Activated T-cell treated with anti-CD3 and anti-CD28 coated beads for 1 hour (primary cell): ENCODE measurements at places on chromosomes 1 and 21.
A peak's percentile ranks its signal among the peaks of the same experiment; 100 is the strongest.

DNA sequence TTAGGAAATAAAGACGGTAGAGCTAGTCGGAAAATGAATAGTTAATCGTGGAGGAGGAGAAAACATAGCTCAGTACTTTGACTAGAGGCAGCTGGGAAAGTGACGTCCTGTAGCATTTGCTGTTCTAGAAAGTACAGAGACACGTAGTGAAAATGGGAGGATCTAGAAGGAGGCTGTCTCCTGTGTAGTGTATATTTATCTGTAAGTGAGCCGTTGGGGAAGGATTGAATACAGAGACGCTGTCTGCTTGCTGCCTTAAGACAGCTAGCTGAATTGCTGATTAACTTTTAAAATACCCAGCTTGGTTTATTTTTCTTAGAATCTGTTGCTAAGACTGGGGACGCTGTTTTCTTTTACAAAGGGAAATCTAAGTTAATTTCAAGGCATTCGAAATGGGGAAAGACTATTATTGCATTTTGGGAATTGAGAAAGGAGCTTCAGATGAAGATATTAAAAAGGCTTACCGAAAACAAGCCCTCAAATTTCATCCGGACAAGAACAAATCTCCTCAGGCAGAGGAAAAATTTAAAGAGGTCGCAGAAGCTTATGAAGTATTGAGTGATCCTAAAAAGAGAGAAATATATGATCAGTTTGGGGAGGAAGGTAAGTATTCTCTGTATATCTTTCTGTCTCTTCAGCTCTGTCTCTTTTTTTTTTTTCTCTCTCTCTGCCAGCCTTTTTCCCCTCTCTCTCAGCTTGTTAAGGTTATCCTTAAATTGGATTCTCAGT, at the start of gene DNAJB4:
TSS of gene DNAJB4 (plus strand) at position 221 of the 729 bp plus-strand sequence. CDS start at position 393, 172 bp downstream.
- DNase-seq, result peak; percentile 17

DNA sequence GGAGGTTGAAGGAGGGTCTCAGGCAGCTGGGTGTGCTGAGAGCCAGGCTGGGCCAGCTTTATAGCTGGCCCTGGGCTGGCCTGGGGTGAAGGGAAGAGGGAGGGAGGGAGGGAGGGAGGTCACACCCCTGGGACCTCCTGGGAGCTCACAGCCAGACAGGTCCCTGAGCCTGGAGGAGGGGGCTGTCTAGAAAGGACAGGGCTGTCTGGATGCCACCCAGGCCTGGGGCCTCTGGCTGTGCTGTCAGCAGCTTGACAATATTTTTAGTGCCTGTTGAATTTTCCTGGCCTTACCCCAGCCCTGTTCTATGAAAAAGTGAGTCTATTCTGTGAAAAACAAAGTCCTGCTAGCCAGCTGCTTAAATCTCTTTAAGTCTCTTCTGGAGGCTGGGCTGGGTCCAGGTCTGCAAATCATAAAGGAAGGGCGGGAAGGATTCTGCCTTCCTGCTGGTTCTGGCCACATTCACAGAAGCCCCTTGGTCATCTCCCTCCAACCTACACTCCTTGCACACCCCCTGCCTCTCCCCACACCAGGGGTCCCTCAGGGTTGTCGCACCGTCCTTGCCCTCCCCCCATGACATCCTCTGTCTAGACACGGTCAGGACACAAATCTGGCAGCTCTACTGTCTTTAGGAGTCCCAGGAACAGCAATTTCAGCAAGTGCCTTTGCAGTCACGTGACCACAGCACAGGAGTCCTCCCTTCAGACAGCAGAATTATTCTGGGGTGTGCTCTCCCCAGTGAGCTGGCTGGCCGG, at the start of gene LEFTY2:
TSS of gene LEFTY2 (minus strand) at position 34 of the 755 bp plus-strand sequence. CDS start 80 bp downstream, outside the sequence.
- no peak for DNase-seq

GRCh38 chr1:47935856-47936255, 61.3 kb downstream of the TRABD2B start:
- no peak for DNase-seq

DNA sequence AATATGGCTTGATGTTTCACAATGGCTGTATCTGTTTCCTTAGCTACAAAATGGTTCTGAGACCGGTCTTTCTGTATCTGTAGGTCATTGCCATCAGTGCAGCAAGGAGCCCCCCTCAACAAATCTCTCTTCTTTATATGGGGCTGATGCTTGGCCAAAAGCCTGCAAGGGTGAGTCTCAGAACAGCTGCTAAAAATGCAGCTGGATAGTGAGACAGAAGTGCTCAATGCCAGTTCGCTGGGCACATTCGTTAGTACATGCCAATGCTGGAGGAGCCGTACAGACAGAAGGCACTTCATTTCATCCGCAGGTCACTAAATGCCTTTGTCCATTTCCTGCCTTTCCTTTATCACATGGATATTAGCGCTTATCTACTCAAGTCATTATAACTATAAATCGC, 67.3 kb downstream of the RUNX1 start:
- DNase-seq, result no peak

GRCh38 chr21:30994932-30995331, 43.3 kb downstream of the KRTAP19-8 start:
- no peak for DNase-seq

GRCh38 chr1:228043281-228043848, 36.6 kb downstream of the WNT3A start:
- no peak for DNase-seq

- no peak for DNase-seq
These were observed 3.1 kb upstream of the MMP23B start for GRCh38 chr1:1628754-1629429.

DNA sequence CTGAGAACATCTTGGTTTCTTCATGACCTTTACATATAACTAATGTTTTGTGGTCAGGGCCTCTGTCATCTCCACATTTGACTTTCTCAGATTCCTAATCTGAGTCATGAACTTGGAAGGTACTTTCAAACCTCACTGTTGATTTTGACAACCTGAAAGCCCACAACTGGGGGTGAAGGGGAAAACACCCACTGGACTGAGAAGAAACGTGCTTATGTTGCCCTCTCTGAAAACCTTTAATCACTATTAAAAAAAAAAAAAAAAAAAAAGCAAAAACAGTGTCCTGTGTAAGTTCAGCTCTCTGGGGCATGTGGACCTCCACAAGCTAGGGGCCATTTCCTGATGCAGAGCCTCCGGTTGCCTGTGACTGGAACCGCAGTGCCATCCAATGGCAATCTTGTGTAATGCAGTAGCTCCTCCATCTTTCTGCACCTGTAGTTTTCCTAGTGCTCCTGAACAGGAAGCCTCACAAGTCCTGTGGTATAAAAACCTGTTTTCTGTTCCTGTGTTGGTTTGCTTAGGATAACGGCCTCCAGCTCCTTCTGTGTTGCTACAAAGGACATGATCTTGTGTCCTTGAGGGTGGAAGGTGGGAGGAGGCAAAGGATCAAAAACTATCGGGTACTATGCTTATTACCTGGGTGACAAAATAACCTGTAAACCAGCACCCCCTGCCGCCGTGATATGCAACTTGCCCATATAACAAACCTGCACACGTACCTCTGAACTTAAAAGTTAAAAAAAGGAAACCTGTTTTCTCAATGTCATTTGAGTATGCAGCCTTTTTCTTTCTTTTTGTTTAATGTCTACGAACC, 124.5 kb downstream of the ZNF648 start:
- no peak for DNase-seq

- no peak for DNase-seq
These were observed 57.7 kb downstream of the HNRNPR start for GRCh38 chr1:23286401-23286800.

- no peak for DNase-seq
These were observed 47.8 kb upstream of the PBX1 start for GRCh38 chr1:164511001-164511705.

DNA sequence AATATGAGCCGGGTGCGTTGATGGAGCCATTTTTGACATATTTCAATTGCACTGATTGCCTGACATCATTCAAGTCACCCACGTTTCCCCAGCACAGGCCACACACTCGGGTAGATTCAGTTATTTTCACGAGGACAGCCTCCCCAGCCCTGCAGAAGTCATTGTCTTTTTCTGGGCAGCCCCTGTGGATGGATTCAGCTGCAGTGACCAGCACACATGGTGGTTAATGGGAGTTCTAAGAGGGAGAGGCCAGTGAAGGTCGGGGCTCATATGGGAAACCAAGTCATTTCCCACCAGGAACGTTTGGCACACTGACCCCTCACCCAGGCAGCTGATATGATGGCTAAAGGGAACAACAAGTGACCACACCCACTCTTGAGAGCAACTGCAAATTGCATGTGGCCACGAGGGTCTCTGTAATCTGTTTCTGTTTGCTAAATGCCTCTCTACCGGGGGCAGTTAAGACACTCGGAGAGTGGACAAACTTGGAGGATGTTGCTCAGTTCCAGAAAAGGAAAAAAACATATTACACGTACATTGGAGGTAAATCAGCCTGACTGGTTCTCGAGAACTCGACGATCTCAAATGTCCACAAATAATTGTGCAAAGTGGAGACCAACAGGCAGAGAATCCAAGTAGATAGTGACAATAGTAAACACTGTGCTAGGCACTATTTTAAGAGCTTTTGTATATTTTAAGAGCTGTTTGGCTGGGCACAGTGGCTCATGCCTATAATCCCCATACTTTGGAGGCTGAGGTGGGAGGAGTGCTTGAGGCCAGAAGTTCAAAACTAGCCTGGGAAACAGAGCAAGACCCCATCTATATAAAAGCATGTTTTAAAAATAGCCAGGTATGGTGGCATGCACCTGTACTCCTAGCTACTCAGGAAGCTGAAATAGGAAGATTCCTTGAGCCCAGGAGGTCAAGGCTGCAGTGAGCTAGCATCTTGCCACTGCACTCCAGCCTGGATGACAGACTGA, 167.2 kb upstream of the IRF2BP2 start:
- no peak for DNase-seq

DNA sequence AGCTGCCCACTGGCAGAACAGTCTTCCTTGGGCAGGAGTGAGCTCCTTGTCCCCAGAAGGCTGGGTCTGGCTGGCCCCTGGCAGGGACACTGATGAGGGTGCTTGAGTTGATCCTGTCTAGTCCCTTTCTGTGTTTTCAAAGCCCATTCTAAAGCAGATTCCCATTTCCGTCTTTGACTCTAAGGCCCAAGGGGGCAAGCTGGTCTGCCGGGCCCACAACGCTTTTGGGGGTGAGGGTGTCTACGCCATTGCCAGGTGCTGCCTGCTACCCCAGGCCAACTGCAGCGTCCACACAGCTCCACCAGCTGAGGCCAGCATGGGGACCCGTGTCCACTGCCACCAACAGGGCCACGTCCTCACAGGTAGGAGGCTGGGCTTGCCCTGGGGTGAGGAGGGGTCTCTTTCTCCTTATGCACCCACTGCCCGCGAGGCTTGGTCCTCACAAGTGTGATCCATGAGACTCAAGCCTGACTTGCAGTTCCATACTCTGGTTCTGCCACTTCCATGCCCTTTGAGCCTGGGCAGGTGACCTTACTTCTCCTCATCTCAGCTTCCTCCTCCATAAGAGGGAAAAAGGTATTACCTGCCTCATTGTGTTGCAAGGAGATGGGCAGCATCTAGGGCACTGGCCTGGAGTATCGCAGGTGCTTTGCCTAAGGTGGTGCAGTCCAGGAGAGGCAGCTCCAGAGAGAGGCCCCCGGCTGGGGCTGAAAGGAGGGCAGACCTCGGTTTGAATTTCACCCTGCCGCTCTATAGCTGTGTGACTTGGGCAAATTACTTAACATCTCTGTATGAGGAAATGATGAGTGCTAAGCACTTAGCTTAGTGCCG, 20.2 kb downstream of the PCSK9 start:
- DNase-seq, result no peak

DNA sequence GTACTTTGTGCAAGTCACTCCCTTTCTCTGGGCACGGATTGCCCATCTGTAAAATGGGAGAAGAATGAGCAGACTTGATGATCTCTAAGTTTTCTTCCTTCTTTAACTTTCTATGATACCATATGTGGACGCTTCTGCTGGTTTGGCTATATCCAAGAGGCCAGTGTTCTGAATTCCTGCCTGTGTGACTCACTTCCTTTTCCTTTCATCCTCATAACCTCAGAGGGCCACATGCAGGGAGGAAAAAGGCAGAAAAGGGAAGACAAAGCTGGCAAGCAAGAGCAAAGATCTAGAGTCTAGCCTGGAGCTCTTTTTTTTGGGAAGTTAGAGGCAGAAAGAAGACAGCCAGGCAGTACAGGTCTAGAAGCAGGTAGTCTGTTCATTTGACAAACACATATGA, 151.2 kb downstream of the OMA1 start:
- DNase-seq, result no peak

GRCh38 chr1:93164816-93165215, 15.4 kb downstream of the TMED5 start:
- DNase-seq, result no peak

GRCh38 chr1:8643542-8644536, 173.6 kb downstream of the RERE start:
- no peak for DNase-seq

DNA sequence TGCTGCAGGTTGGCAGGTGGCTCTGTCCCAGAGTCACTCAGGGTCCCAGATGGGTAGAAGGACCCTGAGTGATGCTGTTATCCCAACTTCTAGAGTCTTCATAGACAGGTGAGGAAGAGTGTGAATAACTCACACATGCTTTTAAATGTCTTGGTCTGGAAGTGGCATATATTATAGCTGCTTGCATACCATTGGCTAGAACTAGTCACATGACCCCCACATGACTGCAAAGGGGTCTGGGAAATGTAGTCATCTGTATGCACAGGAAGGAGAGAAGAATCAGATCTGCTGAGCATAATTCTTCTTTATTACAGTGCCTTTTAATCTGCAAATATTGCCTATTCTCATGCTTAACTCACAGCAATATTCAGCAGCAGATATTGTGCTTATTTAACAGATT, 28.2 kb upstream of the KLHDC7A start:
- DNase-seq, result no peak

DNA sequence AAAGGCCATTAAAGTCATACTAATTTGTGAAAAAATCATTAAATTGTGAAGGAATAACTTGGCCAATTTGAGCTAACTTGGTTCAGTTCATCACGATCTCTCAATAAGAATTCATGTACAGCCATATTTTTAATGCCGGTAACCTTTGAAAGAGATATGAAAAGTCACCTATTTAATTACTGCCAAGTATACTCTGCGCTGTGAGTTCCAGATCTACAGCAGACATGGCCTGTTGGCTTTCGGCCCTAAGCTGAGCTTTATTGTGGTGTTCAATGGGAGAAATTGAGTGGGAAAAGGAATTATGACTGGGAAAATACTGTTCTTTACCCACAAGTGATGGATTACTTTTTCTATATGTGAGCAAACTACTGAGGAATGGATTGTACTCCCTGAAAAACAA, 159.9 kb upstream of the L1TD1 start:
- no peak for DNase-seq

DNA sequence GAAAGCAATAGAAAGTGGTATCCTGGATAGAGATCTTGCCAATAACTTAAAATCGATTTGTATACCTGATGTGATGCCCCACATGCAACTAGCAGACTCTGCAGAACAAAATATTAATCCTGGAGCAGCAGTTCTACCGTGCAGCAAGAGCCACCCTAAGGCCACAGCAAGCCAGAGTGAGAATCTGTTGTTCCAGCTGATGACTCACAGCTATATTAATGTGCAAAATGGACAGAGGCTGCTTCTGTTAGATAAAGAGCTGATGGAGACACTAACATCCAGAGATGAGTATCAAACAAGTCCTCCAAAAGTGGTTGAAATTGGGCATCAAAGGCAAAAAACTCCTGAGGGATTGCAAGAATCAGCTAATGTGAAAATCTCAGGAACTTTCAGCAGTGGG, 127.8 kb downstream of the MACF1 start:
- DNase-seq, result no peak
